ENCODE measurements at places on chromosomes 1 and 21.

DNA sequence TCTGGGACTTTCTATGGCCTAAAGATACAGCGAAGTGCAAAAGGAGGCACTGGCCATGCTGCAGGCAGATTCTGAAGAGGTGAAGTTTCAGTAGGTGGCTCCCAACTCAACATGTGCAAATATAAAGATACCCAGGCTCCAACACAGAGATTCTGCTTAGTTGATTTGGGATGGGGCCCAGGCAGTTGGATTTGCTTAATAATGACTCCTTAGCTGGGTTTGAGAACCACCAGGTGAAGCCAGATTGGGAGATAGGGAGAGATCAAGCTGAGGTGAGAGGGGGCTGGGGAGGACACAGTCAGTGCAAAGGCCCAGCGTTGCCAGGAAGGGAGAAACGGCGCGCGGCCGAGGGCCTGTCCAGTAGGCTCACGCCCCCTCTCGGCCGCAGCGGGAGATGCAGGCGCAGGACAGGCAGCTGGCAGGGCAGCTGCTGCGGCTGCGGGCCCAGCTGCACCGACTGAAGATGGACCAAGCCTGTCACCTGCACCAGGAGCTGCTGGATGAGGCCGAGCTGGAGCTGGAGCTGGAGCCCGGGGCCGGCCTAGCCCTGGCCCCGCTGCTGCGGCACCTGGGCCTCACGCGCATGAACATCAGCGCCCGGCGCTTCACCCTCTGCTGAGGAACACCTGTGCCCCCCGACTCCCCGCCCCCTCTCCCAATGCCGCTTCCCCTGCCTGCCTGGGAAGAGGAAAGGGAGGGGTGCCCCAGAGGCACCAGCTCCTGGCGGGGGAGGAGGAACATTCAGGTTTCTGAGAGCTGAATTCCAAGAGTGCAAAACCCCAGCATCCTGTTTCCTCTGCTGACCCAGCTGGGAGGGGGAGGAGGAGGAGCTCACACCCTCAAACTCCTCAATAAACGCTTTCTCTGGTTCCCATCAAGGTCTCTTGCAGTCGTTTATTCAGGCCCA is 1.2 kb downstream of the FAM167B start:
- DNase-seq: peak; percentile 60

- DNase-seq: no peak
Observed at GRCh38 chr1:48003741-48004531, 6.8 kb upstream of the TRABD2B start.

DNA sequence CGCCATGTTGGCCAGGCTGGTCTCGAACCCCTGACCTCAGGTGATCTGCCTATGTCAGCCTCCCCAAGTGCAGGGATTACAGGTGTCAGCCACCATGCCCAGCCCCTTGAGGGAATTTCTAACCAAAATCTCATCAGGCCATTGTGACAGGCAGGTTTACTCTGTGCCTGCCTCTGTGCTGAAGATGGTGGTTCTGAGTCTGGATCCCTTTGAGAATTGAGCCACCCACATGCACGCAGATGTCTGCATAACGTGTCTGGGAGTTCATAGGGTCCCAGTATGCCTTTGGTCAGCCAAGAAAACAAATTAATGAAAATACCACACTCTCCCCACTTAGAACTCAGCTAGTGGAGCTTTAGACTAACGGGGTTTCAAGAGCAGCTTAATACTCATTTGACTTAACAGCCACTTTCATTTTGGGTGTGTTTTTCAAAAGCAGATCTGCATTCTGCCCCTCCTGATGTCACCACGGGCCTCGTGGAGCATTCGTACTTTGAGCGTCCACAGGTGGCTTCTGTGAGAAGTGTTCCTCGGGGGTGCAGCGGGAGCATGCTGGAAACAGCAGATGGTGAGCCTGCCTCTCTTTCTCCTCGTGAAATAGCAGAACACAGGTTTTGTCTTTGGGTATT is 45.3 kb downstream of the DIP2A start:
- no peak for DNase-seq

DNA sequence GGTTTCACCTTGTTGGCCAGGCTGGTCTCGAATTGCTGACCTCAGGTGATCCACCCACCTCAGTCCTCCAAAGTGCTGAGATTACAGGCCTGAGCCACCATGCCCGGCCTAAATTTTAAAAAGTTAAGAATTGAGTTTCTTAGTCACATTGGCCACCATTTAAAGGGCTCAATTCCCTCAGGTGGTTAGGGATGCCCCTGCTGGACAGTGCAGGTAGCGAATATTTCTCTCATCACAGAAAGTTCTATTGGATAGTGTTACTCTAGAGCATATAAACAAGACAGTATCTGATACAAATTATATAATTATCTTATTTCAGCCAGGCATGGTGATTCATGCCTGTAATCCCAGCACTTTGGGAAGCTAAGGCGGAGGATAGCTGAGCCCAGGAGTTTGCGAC is 320.2 kb downstream of the ZP4 start:
- DNase-seq: no peak

DNA sequence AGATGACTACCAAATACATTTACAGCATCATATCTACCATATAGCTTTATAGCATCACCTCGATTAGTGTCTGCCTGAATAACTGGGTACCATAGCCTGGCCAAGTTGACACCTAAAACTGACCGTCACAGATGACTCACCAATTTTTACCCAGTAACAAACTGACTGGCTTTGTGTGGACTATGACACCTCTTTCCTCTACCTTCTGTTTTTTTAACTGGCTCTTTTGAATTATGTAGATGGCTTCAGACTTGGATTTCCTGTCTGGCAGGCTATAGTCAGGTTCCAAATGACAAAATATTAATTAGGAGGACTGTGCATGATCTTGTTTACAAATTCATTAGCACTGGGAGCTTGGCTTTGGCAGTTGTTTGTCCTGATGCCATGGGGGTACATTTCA is 360.3 kb downstream of the TGFB2 start:
- no peak for DNase-seq

DNA sequence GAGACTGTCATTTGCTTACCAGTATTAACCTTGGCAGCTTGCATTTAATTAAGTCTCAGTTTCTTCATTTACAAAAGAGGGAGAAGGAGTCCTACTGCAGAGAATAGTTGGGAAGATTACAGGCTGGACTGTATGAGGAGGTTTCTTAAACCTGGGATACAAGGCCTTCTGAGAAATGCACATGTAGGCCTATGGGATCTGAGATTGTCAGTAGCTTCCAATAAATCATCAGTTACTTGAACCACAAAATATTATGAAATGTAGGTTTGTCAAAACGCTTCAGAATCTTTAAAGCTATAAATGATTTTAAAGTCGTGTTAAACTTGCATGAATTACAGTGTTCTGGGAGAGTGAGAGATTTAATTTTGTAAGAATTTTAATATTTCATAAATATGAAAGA is 69.6 kb downstream of the NRIP1 start:
- DNase-seq: no peak

- no peak for DNase-seq
Observed at GRCh38 chr1:159960721-159961381, 6.8 kb upstream of the SLAMF9 start.

- no peak for DNase-seq
Observed at GRCh38 chr1:31782421-31783410, 18.6 kb upstream of the ADGRB2 start.

Measured in stimulated activated CD4-positive, alpha-beta T cell treated with anti-CD3 and anti-CD28 coated beads, Interleukin-4, amount 100 ng/mL, for 4 hours (primary cell).